AG04450 (cell line): ENCODE measurements at places on chromosomes 11 and 22. TPM values are rescaled to one million over a fixed set of nuclear protein-coding genes. Genes with fewer than 3 reads are reported as not detected.

DEUP1 gene
- polyA plus RNA-seq, result not detected in 2 replicates

TSPO gene
- polyA plus RNA-seq, result 107 and 146 TPM in 2 replicates

ZBED4 gene
- polyA plus RNA-seq, result 6.3 and 7.5 TPM in 2 replicates

GAB4 gene
- not detected in 2 replicates for polyA plus RNA-seq

PKDREJ gene
- 0.01 TPM in 2 replicates for polyA plus RNA-seq

UBQLNL gene
- 0.31 and 0.42 TPM in 2 replicates for polyA plus RNA-seq

MOV10L1 gene
- polyA plus RNA-seq, result 4.2 and 4.6 TPM in 2 replicates

ART1 gene
- polyA plus RNA-seq, result not detected in 2 replicates

KLHL35 gene
- polyA plus RNA-seq, result 0.81 and 1.0 TPM in 2 replicates

OR51I1 gene
- polyA plus RNA-seq, result not detected in 2 replicates

VSTM5 gene
- polyA plus RNA-seq, result 0.55 and 0.57 TPM in 2 replicates

C22orf23 gene
- 0.45 and 0.55 TPM in 2 replicates for polyA plus RNA-seq
